Germinal center (tissue), 1 donor: ENCODE measurements at places on chromosomes 12 and 14.

GRCh38 chr14:71395636-71396035 lies 488.4 kb downstream of the PCNX1 start:
- no peak for DNase-seq

- no peak for DNase-seq
Observed at GRCh38 chr14:98230411-98230810, 1041.6 kb downstream of the BCL11B start.

DNA sequence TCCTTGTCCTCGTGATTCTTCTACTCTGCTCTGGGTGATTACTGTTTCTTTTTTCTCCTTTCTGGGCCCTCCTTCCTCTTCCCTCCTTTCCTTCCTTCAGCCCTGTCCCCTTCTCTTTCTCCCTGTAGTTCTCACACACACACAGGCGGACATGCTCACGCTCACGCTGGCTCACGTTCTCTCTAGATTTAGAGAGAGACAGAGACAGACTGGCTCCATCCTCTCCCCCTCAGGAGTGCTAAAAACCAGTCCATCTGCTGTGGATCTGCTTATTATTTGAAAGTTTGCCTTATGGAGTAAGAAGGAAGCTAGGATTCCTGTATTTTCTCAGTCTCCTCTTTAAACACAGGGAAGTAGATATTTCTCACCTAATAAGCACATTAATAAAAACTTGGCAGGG lies 48.1 kb downstream of the KCNA1 start:
- DNase-seq: no peak

- no peak for DNase-seq
Observed at GRCh38 chr12:100382338-100382737, 25.5 kb downstream of the SLC17A8 start.

DNA sequence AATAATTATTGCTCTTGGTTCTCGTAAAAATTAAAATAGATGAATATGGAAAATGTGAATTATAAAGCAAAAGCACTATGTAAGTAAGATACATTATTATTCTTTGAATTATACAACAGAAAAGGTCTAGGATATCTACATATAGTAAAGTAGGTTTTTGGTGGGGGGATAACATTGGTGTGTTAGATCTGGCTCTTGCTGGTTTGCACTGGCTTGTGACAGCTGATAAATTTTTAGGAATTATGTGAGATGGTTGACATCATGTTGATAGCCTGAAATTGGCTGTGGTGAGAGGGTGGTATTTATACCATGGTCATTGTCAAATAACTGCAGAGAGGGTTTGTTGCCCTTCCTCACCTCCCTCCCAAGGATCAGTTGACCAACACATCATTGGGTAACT lies 50.7 kb upstream of the BTG1 start:
- DNase-seq: no peak

DNA sequence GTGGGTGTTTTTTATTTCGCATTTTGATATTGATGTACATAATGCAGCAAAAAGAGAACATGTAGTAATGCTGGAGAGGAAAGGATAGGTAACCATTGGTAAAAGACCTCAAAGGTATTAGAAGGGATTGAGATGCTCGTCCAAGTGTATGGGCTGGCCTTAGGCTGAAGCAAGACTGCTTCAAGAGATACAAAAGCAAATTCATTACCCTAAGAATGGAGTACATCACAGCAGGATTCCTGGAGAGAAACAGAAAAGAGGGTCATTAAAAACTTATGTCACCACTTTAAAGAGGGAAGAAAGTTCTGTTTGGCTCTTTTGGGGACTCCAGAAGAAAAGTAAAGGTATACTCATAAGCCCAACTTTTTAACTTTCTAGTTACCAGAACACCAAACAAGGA lies 420.5 kb downstream of the ZFP36L1 start:
- no peak for DNase-seq

DNA sequence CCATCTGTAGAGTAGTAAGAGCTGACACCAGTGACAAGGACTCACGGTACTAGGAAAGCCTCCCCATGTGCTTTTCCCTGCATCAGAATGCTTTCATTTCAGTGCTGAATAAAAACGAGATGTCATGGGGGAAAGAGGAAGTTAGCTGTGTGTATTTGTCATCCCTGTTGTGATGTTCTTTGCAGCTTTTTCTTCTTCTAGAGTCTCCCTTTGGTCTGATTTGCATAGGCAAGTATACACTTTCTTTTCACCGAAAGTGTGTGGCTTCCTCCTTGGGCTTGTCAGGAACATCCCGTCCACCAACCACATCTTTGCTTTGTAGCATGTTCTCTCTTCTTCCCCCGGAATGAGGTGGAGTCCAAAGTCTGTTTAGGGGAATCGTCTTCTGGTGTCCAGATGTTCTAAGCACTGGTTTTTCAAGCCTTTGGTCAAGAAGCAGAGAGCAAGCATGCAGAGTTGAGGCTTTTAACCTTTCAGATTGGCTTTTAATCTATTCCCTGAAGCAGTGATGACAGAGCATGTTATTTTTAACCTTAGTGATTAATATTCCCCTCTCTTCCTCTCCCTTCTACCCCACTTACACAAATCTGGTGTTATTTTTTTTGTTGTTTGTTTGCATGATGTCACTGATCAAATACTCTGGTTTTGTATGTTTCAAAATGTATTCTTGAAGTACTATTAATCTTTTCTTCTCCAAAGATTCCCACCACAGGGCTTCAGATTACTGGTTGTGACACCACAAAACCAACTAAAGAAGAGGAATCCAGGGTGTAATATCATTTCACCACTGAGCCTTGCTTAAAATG lies 163.4 kb downstream of the SAMD4A start:
- peak; percentile 54 for DNase-seq

- DNase-seq: no peak
Observed at GRCh38 chr14:98766818-98767217, 505.2 kb downstream of the BCL11B start.

- no peak for DNase-seq
Observed at GRCh38 chr14:68738559-68738958, 54.3 kb downstream of the ZFP36L1 start.

DNA sequence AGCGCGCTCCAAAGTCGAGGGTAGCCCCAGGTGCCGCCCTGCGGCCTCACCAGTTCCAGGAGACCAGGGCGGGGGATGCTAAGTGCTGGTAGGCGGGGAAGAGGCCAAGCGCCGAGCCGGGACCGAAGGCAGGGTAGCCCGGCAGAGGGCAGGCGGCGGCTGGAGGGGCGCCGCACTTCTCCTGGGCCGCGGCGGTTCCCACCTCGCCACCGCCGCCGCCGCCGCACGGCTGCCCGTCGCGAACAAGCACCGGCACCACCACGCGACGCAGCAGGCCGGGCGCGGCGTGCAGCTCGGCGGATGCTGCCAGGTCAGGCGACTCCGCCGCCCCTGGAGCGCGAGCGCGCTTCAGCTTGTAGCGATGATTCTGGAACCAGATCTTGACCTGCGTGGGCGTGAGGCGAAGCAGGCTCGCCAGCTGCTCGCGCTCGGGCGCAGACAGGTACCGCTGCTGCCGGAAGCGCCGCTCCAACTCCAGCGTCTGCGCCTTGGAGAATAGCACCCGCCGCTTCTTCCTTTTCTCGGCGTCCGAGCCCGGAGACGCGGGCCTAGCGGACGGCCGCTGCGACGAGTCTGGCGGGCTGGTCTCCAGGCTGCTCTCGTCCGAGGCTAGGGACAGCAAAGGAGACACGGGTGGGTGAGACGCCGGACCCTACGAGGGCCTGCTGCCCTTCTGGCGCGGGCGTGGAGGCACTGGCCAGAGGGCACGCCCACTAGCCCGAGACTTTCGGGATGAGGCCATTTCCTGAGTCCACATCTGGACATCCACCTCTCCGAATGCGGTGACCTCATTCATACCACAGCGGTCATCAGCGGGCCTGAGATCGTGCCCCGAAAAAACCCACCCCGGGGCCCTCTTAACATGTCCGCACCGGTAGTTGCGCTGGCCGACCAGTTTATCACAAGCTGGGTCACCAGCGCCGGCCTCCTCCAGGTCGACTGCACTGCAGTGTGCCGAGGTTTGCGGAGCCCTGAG lies 1.3 kb downstream of the NKX2-8 start:
- DNase-seq: peak; percentile 14

GRCh38 chr12:3173008-3173553 lies 95.9 kb downstream of the TSPAN9 start:
- no peak for DNase-seq

- no peak for DNase-seq
Observed at GRCh38 chr14:70891737-70892136, 15.5 kb upstream of the PCNX1 start.

- DNase-seq: no peak
Observed at GRCh38 chr14:86404989-86405649, 875.2 kb downstream of the FLRT2 start.

- no peak for DNase-seq
Observed at GRCh38 chr14:70847406-70848090, 38.2 kb upstream of the MAP3K9 start.

GRCh38 chr14:24459331-24459730 lies 16.8 kb upstream of the SDR39U1 start:
- DNase-seq: no peak

GRCh38 chr12:25615119-25615518 lies 62.0 kb upstream of the LMNTD1 start:
- DNase-seq: no peak

DNA sequence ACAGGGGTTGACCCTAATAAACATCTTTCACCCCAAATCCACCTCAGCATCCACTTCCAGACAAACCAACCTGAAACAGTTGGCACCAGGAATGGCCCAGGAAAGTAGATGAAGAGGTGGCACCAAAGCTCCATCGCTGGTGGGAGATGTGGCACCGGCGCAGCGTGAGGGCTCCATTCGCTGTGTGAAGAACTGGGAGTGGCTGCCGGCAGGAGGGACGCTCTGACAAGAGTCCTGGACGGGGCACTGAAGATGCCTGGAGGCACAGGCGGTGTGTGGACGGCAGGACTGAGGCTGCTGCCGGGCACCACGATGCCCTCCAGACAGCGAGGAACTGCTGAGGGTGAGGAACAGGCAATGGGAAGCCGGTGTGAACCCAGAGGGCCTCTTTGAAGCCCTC lies 29.3 kb downstream of the DIO3 start:
- no peak for DNase-seq

- no peak for DNase-seq
Observed at GRCh38 chr14:32934073-32934880, 4.4 kb upstream of the NPAS3 start.

GRCh38 chr12:112314981-112315380 lies 67.2 kb downstream of the HECTD4 start:
- DNase-seq: no peak

DNA sequence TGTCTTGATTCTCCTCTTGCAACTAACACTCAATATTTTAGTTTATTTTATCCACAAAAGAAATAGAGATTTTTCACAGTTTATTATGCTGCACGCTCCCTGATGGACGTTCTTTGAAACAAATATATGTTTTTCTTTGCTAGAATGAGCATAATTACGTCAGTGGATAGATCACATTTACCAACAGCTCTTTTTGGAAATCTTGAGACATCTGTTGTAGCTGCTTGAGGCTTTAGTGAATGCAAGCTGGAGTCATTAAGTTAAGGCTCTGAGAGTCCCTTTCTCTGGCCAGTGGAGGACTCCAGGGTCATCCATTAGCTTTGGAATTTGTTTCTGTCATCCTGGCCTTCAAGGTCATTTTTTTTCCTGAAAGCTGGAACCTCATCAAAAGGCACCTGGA lies 405.6 kb upstream of the TMEM132C start:
- DNase-seq: no peak

- DNase-seq: no peak
Observed at GRCh38 chr12:130973109-130973508, 19.4 kb downstream of the ADGRD1 start.

GRCh38 chr14:71246539-71246938 lies 339.3 kb downstream of the PCNX1 start:
- DNase-seq: no peak

DNA sequence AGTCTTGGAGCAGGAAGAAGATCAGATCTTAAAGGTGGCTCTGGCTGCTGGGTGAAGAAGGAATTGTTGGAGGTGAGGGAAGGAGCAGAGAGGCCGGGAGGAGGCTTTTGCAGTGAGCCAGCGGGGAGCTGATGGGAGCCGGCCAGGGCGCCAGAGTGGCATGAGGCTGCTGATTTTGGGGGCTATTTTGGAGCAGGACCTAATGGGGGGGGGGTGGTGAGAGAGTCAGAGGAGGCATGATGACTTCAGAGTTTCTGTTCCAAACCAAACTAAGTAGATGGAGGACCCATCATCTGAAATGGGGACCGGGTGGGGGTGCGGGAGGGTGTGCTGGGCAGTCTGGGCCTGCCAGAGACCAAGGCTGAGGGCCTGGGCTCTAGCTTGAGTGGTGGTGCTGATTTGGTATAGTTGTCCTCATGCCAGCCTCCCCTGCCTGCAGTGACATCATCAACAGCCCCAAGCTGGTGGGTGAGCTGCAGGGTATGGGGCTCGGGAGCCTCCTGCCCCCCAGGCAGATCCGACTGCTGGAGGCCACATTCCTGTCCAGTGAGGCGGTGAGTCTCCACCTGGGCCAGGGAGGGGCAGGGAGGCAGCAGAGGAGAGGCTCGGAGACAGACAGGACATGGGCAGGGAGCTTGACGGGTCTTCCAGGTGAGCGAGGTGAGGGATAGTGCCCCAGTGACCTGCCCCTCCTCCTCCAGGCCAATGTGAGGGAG lies 6.2 kb downstream of the TNFAIP2 start:
- no peak for DNase-seq

GRCh38 chr12:101743242-101743641 lies 4.0 kb upstream of the SYCP3 start:
- DNase-seq: no peak

DNA sequence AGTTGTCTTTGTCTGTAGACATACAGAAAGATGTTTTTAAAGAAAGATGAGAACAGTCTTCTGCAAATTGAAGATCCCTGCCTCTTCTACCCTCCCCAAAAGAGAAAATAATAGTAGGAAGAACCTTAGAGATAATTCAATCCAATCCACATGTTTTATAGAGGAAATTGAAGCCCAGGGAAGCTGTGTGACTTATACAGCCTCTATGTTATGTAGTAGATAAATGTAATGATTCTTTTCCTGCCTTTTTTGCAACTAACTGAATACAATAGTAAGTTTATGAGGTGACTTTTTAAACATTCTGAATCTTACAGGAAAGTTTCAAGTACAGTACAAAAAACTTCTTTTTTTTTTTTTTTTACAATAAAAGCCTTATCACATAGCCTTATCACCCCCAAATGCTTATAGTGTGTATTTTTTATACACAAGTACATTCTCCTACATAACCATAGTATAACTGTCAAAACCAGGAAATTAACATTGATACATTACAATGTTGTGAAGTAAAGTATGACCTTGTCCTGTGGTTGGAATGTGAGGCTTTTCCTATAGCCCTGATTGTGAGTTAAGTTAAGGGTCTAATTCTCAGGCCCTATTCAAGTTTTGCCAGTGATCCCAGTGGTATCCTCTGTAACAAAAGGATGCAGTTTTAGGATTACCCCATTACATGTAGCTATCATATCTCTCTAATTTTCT lies 94.4 kb downstream of the FIGNL2 start:
- DNase-seq: no peak

DNA sequence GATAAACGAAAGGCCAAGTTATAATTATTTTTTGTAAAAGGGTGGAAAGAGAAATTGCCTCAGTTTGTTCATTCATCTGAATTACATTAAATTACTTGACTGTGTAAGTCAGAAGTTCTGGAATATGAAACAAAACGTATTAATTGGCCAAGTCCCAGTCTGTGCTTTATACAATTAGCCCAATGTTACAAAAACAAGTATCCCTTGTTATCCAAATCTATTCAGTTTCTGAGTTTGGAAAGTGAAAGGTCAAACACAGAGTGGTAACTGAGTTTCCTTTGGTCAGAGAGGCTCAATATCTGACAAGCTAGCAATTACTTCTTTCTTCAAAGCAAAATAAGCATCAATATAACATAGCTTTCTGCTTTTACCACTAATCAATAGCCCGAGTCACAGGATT lies 62.6 kb downstream of the SPPL3 start:
- no peak for DNase-seq
